ENCODE measurements at places on chromosomes 3 and 15.

DNA sequence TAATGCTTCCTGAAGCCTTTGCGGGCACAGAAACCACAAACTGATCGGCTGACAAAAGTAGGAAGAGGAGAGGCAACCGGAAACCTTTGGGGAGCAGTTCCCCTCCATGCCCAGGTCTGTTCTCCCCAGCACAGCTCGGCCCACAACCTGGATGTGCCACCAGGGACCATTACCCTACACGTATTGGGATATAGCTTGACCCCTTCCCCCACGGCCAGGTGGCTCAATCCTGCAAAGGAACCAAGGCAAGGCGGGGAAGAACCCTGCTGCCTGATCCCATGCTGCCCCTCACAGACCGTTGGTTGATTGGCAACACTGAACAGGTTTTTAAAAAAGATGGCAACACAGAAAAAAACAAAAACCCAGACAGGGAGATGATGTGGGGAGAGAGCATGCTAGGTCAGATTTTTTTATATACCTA lies 19.7 kb upstream of the TCAIM start:
- DNase-seq, result no peak

- DNase-seq, result no peak
Measured at GRCh38 chr3:193716150-193716549, 123.1 kb downstream of the OPA1 start.

GRCh38 chr3:11949351-11949750 lies 54.8 kb upstream of the SYN2 start:
- DNase-seq, result no peak

GRCh38 chr3:111885578-111885977 lies 26.5 kb downstream of the PHLDB2 start:
- DNase-seq, result no peak

DNA sequence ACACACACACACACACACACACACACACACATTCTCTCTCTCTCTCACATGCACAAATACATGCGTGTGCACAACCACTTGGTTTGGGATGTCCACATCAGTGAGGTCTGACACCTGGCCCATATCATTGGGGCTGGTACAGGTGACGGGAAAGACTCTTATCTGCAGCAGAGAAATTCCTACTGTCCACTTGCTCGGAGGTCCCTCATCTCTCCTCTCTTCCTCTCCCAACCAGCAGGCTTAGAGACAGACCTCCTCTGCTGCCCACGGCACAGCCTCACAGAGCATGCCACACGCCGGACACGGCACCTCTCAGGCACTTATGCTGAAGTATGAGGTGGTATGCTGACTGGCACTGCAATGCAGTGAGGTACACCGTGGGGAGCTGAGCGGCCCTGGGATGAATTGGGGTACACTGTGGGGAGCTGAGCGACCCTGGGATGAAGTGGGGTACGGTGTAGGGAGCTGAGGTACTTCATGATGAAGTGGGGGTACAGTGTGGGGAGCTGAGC lies 41.7 kb downstream of the MAGEF1 start:
- DNase-seq, result no peak

- DNase-seq, result no peak
Measured at GRCh38 chr3:162704238-162704637, 1207.6 kb downstream of the OTOL1 start.

GRCh38 chr3:117788506-117788905 lies 1078.9 kb downstream of the TUSC7 start:
- DNase-seq, result no peak

GRCh38 chr3:151165226-151165625 lies 37.8 kb downstream of the GPR171 start:
- DNase-seq, result no peak

GRCh38 chr3:172749230-172749965 lies 1.1 kb upstream of the ECT2 start:
- DNase-seq, result no peak

- DNase-seq, result peak; percentile 97
Measured at GRCh38 chr15:101294731-101295606, at the start of gene SNRPA1. Gene SNRPA1 (minus strand): TSS chr15:101295248. CDS start chr15:101295178, 70 bp downstream.

DNA sequence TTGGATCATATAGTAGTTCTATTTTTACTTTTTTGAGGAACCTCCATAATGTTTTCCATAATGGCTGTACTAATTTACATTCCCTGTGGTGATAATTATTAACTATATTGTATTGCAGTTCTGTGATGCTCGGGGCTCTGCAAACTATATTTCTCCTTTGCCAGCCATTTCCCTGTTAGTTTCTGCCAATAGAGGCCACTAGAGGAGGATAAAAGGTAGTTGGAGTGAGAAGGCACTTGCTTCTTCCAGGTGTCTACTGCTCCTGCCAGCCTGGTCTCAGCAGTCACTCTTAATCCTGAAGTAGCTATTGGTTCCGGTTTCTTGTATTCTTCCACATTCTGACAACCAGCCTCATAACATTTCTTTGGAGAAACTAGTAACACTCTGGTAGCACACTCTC lies 233.9 kb upstream of the GBE1 start:
- DNase-seq, result no peak

- no peak for DNase-seq
Measured at GRCh38 chr3:173411375-173411973, 13.9 kb downstream of the NLGN1 start.

DNA sequence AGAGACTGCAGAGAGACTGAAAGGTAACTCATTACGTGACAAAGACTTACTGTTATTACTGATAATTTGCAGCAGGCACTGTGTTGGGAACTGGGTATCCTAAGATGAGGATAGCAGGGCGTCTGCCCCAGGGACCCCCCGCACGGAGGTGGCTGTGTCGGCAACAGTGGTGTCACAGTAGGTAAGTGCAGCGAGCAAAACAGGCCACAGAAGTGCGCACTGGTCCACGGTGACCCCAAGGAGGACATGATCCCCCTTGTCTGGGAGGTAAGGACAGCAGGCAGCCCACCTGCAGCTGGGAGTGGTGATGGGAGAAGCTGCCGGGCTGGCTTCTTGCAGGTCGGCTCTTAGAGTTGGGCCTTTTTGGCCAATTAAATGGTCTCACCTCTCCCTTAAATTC lies 82.9 kb downstream of the FAM43A start:
- DNase-seq, result no peak

GRCh38 chr15:39789736-39790135 lies 7.1 kb upstream of the FSIP1 start:
- no peak for DNase-seq

GRCh38 chr3:107904536-107905066 lies 186.2 kb downstream of the CD47 start:
- DNase-seq, result no peak

GRCh38 chr3:140395134-140396075 lies 282.5 kb upstream of the TRIM42 start:
- DNase-seq, result no peak
